ENCODE measurements at places on chromosomes 3 and 15.

DNA sequence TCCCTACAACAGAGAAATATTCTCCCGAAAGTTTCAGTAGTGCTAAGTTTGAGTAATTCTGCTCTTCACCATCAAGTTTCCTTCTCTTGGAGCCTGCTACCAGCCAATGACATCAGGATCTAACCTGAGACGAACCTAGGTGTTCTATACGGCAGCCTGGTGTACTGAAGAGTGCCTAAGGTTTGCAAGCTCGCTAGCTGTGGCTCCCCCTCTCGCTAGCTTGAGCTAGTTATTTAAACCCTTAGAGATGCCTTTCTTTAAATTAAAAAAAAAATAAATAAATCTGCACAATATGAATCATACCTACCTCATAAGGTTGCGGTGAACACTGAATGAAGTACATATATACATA, 1.4 kb upstream of the COL8A1 start:
- DNase-seq, result no peak

DNA sequence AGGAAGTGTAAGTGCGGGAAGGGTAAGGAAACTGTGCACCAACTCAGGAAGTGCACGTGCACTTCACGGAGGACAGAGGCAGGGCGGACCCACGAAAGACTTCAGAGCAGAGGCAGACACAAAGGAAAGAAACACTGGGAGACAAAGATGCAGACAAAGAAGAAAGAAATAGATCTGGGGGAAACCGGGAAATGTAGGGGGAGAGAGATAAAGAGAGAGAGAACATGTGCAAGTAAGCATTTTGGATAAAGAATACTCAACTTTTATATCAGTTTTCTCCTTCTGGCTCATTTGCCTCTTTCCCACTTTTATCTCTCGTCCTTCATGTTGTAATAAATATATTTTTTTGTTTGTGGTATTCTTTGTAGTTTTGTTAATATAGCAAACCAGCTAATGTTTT, 204.2 kb downstream of the WDR72 start:
- DNase-seq, result no peak

- no peak for DNase-seq
These were observed 5.3 kb downstream of the ATP1B3 start for GRCh38 chr3:141881702-141882101.

GRCh38 chr3:122794483-122794778, 438 bp upstream of the SLC49A4 start:
- no peak for DNase-seq

- DNase-seq, result no peak
These were observed 175.4 kb upstream of the LPP start for GRCh38 chr3:187978433-187979011.

DNA sequence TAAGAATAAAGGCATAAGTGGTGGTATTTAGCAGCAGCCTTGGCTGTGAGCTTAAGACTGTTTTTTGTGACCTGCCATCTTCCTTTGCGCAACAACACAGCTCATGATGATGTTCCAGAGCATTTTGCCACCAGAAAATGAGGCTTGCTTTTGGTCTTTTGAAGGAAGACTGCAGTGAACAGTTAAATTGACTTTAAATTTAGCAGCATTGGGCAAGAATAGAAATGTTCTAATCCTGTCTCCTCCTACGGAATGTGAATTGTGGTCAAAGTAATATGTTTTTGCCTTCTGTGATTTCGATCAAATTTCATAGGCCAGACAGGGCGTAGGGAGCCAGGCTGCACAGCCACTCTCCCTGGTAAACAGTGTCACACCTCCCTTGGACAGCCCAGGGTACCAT, 460.7 kb upstream of the RASGRP1 start:
- DNase-seq, result no peak

GRCh38 chr3:13575459-13576061, 26.6 kb downstream of the FBLN2 start:
- DNase-seq, result no peak

GRCh38 chr3:177150218-177150916, 46.9 kb downstream of the TBL1XR1 start:
- DNase-seq, result no peak

DNA sequence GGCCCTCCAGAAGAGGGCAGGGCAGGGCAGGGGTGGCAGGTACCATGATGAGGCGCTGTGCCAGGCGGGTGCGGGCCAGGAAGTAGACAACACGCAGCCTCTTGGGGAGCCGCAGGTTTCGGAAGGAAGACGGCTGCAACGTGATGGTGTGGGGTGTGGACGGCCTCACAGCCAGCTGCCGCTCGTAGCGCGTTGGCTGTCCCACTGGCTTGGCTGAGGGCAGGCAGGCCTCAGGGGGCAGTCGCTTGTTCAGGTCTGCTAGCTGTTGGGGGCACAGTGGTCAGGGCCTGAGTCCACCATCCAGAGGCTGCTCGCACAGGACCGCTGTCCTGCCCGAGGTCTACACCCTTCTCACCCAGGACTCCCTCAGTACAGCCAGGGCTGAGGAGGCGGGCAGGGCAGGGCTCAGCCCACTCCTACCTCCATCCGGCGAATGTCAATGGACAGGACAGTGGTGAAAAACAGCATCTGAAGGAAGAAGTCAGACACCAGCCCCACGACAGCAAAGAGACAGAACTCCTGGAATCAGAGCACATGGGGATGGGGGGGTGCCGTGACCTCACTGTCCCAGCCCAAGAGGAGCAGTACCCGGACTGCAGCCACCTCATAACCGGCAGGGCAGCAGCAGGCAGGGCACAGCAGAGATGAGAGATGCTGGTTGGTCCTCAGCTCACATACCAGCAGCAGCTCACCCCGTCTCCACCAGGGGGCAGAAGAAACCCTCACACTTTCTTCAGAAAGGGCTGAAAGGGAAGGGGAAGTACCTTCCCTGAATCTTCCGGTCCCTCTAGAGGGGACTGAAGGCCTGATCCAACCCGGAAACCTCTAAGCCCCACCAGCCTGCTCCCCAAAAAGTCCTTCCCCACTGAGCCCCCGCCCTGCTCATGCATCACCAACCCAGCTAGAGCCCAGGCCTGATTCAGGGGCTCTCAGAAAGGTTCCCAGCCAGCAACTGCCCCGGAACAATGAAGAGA, 40.0 kb downstream of the PTPN23 start:
- peak; percentile 95 for DNase-seq

DNA sequence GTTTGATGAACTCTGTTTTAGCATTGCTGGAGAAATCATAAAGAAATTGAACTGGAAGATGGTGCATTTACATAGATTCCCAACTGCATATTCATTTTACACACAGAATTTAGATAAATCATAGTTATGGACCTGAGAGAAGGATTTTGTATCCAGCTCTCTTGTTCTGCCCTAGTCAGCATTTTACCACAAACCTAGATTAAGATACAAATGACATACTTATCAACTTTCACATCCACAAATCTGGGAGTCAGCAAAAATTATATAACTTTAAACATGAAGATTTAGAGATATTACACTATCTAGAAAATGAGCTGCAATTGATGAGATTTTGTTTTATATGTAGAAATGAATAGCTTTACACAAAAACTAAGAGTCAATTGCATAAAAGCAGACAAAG, 632.8 kb downstream of the IGSF11 start:
- DNase-seq, result no peak

GRCh38 chr3:172673210-172673679, 37.6 kb downstream of the NCEH1 start:
- DNase-seq, result peak; percentile 89

DNA sequence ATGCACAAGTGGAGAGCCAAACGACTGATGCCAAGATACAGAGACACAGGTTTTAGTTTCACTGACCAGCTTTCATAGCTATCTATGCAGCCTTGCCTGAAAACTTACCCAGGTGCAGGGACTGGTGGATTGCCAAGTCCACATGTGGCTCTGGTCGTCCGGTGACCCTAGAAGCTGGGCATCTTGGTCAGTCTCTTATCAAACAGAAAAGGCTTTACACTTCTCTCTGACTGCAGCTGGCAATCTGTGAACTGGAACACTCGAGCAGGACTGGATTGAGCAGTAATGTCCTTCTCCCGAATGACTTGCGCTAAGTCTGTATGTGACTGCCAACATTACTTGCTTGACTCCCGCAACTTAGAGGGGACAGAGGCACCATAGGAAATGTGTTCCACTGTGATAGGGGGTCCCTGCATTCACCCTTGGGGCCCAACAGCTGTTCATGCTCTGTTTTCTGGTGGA, 63.0 kb upstream of the SIAH2 start:
- no peak for DNase-seq

- no peak for DNase-seq
These were observed at the start of gene DCLK3 for GRCh38 chr3:36763850-36764703. Gene DCLK3, minus strand, starts transcription at chr3:36764553. Its CDS starts 290 bp downstream, at chr3:36764263.

GRCh38 chr3:113157408-113158030, 53.8 kb upstream of the BOC start:
- no peak for DNase-seq

GRCh38 chr15:70492240-70493177, 270.8 kb downstream of the UACA start:
- DNase-seq, result peak; percentile 95

DNA sequence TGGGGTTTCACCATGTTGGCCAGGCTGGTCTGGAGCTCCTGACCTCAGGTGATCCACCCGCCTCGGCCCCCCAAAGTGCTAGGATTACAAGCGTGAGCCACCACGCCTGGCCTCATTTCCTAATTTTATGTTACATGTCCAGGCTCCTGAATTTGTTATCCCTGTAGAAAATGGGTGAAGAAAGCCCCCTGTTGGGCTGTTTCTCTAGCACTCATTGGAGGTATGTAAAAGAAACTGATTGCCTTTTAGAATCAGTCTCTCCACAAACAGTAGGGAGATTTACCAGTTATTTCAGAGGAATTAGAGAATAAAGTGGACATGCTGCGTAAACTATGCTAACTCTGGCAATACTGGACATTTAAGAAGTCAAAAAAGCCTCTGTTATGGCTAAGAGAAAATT, 364.1 kb upstream of the TBL1XR1 start:
- no peak for DNase-seq

DNA sequence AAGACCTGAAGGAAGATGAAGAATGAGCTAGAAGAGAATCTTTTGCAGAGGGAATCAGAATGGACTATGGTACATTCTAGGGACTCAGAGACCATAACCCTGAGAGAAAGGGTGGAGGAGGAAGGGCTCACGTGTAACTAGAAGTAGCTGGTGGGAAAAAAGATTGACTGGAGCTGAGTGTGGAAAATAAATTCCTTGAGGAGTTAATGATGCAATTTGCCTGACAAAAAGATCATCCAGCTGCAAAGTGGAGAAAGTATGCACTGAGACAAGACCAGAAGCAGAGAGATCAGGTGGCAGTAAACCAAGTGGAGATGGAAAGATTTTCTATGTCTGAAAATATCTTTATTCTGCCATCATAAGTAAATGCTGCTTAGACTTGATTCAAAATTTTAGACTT, 52.9 kb upstream of the TBL1XR1 start:
- DNase-seq, result no peak

DNA sequence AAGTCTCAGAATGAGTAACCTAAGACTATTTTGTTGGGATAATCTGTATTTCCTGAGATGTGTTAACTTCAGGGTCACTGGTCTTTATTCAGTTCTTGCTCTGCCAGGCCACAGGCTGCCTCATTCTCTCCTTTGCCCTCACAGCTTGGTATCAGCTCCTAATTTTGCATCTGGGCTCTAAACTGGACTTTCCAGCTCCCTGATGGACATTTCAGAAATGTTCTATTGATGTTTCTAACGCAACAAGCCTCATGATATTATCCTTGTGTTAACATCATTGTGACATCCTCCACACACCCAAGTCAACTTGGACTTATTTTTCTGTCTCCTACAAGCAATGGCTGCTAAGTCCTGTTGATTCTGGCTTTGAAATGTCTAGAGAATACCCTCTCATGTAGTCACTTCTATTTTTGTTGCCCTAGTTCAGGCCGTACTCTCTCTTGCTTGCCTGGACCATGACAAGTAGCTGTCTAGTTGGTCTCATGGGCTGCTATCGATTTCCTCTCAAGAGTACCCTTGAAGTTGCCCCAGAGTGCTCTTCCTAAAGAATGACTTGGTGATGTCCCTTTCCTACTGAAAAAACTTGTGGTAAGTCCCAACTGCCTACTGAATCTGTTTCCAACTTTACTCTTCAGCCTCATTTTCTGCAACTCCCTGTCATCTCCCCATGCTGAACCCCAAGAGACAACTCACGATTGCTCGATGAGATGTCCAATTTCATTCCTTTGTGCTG, 52.7 kb downstream of the CHST2 start:
- no peak for DNase-seq

GRCh38 chr3:142863930-142864920, 24.7 kb downstream of the PCOLCE2 start:
- no peak for DNase-seq

- no peak for DNase-seq
These were observed 291.2 kb downstream of the FAM43A start for GRCh38 chr3:194976874-194977273.

DNA sequence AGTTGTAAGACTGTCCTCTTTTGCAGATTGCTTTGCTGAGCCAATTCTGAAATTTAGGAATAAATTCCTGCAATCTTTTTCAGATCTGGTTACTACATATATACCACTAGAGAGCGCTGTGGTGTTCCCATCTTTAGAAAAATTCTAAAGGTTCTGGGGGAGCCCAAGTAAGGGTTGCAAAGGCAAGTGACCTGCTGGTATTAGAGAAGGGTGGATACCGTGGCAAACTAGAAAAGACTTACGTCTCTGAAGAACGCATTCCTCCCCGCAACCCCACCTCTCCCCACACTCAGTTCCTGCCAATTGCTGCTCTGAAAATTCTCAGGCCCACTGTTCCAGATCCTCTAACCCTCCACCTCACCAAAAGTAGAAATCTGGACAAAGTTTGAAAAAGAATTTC, 48.5 kb downstream of the EFHB start:
- DNase-seq, result peak; percentile 56
